ENCODE measurements at places on chromosomes 12 and 14. TPM values are rescaled to one million over a fixed set of nuclear protein-coding genes. Genes with fewer than 3 reads are reported as not detected.

- no peak for DNase-seq
Observed at GRCh38 chr12:622416-622815, 40.8 kb downstream of the NINJ2 start.

GRCh38 chr14:72513965-72514659, 379.8 kb downstream of the DPF3 start:
- no peak for DNase-seq

Gene NELL2
- 0.35 TPM for total RNA-seq

Gene SMCO2
- total RNA-seq = 0.88 TPM

Gene P2RX2
- total RNA-seq = not detected

- no peak for DNase-seq
Observed at GRCh38 chr12:94839347-94839746, 164.2 kb downstream of the NDUFA12 start.

DNA sequence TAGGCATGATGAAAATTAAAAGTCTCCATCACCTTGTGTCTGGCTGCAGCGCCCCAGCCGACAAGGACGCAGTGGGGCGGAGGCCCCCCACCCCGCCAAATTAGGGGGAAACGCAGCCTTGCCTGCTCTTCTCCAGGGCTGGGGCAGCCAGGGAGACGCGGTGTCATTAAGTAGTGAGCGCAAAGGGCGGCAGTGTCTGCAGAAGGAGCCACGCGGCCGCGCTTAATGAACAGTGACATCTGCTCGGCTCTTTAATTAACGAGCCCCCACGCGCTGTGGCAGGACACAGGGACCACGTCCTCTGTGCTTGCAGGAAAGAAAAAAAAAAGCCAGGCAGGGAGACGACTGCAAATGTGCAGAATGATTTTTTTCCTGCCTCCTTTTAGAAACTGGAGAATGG, 93.4 kb upstream of the NCOR2 start:
- no peak for DNase-seq

DNA sequence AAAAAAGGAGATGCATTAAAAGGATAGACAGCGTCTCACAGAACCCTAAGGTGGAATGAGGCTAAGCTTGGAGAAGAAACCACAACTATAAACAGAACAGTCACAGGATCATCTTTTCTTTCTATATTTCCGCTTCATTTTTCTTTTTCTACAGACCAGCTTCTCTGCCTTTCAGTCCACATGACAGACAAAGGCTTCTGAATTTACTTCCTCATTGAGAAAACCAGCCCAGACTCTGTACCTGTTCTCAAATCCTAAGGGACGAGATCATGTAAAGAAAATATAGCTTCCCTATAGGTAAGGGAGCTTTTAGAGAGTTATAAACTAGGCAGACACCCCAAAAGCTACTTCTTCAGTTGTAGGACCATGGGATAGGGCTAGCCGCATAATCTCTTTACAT, 17.4 kb downstream of the SGPP1 start:
- DNase-seq = no peak

Gene PLEKHD1
- not detected for total RNA-seq

Gene MYO1H
- not detected for total RNA-seq

DNA sequence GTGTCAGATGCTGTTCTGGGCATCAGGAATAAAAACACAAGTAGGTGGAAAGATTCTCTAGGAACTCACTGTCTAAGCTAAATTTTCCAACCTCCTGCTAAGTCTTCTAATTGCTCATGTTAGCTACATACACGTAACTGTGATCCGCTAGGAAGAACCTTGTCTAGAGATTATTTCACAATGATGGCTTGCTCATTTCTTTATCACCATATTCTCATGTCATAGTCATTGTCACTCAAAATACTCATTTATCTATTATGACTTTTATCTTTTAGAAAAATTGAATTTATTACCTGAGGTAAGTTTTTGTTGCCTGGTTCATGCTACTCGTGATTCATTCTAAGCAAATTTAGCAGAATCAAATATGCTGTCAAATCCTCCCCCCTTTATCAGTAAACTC, 1402.4 kb upstream of the FLRT2 start:
- no peak for DNase-seq

Measured in glomerular endothelial cell (primary cell).